ENCODE measurements at places on chromosomes 11 and 22.
A peak's percentile ranks its signal among the peaks of the same experiment; 100 is the strongest.

DNA sequence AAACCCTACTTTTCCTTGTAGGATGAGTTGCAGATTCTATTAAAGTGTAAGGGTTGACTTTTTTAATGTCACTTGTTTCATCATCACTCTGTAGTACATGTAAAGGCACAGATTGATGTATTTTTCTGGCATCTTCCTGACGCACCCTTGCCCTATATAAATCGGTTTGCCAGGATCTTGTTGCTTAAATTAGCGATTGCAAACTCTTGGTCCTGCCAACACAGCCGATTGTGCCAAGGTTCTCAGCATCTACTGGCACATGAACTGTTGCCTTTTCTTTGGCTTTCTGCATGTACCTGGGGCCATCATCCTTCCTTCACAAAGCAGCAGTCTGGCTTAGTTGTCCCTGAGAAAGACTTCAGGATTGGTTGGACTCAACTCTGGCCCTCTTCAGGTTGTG, 7.5 kb upstream of the LIN7C start:
- DNase-seq = no peak

- DNase-seq = no peak
Measured at GRCh38 chr11:9219115-9219514, 46.0 kb downstream of the DENND5A start.

GRCh38 chr11:20617346-20618005, 18.1 kb downstream of the SLC6A5 start:
- DNase-seq = no peak

DNA sequence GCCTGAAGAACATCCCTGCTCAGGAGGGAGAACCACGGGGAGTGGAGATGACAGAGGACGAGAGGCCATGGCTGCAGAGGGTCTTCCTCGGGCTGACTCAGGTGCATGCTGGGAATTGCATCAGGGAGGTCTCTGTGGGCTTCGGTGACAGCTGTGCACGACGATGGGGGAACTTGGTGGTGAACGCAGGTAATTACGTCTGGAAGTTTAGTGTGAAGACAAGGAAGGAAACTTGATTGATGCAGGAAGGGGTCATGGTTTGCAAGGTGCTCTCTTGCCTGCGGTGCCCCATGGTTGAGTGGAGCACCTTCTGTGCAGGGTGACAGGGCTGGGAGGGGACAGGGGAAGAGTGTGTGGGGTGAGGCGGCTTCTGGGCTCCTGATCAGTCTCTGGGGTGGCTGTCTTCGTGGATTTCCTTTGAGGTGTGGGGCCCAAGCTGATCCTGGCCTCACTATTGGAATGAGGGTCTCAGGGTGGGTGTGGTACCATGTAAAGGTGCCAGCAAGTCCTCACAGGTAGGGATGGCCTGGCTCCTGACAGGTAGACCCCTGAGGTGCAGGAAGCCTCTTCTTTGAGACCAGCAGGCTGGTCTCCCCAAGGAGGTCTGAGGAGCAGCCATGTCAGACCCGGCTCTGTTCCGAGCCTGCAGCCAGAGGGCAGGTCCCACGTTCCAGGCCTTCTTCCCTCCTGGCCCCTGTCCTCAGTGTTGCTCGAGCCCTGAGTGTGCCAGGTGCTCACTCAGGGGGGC, 1020.1 kb downstream of the TBC1D22A start:
- no peak for DNase-seq

DNA sequence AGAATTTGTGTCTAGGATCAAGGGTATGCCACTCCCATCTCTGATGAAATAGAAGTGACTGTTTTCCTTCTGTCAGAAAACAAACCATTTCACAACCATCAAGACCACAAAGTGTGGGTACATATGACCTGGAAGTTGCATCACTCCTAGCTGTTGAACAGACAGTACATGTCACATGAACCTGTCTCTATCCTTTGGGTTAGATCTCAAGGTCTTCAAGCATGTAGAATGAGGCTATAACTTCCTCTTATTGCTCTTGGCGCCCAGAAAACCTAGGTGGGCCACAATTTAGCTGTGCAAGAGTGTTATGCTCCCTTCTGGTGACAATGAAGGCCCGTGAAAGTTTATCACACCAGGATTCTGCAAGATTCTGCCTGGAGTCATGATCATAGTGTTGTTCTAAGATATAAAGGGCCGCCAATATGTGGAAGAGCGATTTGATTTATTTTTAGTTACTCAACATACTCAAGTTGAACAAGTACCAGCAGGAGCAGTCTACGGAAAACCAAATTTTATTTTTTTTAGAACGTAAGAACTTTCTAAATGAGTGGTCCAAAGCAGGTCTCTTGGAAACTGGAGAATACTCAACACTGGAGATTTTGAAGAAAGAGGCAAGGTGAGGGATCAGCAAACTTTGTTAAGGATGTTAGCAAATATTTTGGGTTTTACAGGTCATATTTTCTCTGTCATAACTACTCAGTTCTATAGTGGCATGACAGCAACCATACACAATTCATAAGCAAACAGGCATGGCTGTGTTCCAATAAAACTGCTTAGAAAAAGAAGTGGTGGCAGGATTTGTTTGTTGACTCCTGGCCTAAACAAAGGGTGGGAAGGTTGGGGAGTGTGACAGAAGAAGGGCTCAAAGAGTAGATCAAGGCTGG, 101.8 kb downstream of the USP35 start:
- DNase-seq = peak; percentile 98

DNA sequence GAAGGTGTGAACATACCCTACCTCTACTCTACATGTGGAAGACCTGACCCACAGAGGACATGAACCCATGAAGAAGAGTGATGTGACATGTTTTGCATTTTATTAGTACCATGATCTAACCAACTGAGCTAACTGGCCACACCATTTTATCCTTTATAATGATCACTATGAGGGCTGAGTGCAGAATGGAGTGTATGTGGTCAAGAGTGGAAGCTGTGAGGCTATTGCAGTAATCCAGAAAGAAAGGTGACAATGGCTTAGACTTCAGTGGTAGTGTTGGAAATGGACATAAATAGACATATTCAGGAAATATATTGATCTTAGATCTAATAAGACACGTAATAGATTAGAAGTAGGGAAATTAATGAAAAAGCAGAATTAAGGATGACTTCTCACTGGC, 3.8 kb downstream of the SRSF8 start:
- peak; percentile 20 for DNase-seq

DNA sequence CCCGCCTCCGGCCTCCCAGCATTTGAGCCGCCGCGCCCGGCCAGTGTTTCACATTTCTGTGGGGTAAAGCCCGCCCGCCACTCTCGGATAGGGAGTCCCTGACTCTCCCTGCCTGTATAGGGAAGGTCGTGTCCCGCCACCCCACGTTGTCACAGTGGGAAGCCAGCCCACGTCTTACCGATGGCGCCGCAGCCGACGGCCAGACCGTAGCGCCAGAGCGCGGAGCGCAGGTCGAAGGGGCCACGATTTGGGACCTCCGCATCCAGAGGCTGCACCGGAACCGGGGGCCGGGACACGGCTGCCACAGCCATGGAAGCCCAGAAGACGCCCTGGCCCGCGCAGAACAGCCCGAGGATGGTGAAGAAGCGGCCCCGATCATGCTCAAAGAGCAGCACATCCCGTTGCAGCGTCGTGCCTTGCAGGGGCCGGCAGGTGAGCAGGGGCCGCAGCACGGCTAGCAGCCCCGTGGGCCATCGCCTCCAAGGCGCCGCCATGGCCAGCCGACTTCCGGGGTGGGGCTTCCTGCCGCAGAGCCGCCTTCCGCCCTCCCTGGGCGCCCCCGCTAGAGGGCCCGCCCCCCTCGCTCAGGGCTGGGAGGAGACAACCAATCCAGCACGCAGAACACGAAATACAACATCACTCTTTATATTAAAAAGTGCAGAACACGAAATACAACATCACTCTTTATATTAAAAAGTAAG, at the start of gene TMEM223:
TSS of gene TMEM223 (minus strand) at position 506 of the 701 bp plus-strand sequence. CDS start at position 494, 12 bp downstream.
- DNase-seq = peak; percentile 83

- no peak for DNase-seq
Measured at GRCh38 chr22:31625661-31626426, 36.2 kb downstream of the PISD start.

DNA sequence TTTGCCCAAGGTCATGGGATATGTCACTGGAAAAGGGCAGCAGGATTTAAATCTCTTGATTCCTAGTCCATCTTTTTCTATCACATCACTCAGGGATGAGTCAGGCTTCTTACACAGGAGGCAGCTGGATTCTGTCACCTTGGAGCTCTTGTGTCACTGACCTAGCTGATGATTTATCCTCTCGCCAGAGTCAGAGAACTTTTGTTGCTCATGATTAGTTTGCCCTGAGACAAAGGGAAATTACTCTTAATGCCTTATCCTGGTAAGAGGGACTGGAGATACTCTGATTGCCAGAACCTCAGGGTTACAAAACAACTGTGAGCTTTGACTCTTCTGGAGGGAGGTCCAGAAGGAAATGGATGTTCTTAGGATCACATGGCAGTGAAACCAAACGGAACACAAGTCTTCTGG, 10.1 kb downstream of the COA4 start:
- no peak for DNase-seq

DNA sequence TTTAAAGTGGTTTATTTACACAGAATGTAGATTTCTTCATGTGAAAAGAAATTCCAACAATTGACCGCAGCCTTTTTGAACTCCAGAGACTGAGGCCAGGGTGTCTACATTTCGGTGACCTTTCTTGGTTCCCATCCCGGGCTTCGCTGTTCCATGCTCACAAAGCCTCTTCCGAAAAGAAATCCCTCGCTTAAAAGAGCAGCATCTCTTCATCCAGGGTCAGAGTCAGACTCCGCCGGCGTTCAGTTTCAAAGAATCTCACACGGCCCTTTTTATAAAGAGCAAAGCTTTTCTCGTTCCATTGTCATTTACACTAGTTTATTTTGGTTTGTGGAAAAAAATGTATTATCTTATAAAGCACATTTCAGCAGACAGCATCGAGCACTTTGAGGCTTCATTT, 530.6 kb upstream of the B3GAT1 start:
- no peak for DNase-seq

DNA sequence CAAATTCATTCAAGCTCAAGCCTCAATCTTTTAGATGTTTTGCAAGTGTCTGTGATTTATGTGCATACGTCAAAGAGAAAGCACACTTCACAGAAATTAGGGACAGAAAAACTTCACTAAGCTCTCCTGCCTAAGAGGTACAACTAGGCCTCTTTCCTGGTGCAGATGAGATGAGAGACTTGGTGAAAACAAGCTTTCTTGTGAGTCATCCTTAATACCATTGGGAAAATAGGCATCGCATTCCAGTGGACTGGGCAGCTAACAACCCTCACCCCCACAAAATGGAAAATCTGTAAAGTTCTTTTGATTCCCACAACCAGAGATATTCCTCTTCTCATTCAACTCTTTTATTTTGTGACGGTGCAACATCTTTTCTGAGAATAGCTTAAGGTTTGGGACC, 1110.4 kb upstream of the CCDC90B start:
- DNase-seq = no peak

DNA sequence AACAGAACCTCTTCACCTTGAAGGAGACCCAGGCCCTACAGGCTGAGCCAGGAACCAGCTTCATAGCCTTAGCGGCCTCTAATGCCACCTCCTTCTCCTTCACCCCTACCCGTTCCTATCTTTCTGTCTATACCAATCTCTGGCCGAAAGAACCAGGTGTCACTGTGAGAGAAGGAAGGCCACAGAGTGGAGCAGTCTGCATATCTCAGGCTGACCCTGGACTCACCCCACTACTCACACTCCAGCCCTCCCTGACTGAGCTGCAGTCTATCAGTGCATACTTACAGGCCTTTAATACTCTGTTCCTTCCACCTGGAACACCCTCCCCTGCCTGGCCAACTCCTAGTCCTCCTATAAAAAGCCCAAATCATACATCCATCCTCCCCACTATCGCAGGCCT, 32.7 kb downstream of the ARAP1 start:
- DNase-seq = no peak

DNA sequence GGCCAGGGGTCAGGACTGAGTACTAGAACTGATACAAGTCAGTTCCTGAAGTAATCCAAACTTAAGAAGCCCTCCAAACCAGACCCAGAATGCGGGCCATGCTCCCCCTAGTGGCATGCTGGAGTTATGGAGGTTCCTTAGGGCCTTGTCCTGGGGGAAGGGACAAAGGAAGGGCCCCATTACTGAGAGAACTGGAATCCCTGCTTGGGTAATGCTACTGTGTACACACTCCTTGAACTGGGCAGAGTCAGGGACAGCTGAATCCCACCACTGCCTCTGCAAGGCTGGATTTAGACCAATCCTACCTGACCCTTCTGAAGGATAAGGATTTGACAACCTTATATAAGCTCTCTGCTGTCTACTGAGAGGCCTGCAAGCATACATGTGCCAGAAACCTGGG, 97.3 kb upstream of the AKIP1 start:
- peak; percentile 76 for DNase-seq

GRCh38 chr11:77036398-77036797, 2.2 kb downstream of the B3GNT6 start:
- no peak for DNase-seq

DNA sequence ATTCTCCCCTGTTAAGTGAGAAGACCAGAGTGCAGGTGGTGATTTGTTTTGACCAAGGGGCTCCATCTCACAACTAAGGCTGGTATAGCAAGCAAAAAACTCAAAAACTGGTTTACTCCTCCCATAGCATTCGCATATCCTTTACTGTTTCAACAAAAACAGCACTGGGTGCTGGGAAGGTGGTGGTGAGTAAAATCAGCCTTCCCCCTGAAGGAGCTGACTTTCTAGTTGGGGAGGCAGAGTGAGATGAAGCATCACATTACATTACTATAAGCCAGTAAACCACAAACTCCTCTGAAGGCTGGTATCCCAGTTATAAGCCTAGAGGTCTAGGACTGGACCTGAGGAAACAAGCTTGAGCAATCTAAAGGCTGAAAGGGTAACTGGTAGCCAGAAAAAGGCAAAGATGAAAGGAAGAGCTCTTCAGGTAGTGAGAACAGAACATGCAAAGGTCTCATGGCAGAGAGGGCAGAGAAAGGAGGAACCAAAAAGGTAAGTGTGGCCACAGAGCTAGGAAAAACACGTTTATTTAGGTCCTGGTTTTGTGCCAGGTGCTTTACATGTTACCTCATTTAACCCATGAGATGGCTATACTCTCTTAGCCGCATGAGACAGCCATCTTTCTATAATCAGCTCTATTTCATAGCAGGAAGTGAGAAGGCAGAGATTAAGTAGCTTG, 22.3 kb downstream of the TMEM123 start:
- peak; percentile 34 for DNase-seq

- DNase-seq = no peak
Measured at GRCh38 chr22:31826443-31826842, 72.6 kb downstream of the DEPDC5 start.

GRCh38 chr11:95789506-95790122, at the start of gene FAM76B:
Gene FAM76B (minus strand): TSS chr11:95789782. CDS start chr11:95789478, 304 bp downstream.
- peak; percentile 99 for DNase-seq

- no peak for DNase-seq
Measured at GRCh38 chr11:20004866-20005265, 155.4 kb downstream of the DBX1 start.

GRCh38 chr22:48332438-48333322, 1495.0 kb downstream of the BRD1 start:
- DNase-seq = no peak

- no peak for DNase-seq
Measured at GRCh38 chr22:37469416-37470086, 16.6 kb downstream of the MFNG start.

DNA sequence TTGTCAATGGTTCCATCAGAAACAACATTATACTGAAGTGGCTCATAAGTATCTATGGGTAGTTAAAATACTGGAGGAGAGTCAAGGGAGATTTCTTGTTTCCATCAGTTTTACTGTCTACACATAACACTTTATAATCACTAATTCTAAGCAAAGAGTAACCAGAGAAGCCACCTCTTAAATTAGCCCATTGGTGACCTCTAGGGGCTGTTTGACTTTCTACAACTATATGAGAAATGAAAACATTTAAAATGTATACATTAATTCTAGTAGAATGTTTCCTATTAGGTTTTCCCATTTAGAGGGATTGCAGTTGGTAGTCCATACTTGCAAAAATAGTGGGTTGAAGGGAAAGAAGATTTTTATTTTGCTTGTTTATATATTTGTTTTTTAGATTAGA, 504.3 kb downstream of the FAM181B start:
- DNase-seq = peak; percentile 59
